Jurkat, Clone E6-1 (cell line): ENCODE measurements at places on chromosomes 2 and 18.

- no peak for DNase-seq
Measured at GRCh38 chr18:77147418-77147852, 14.9 kb upstream of the MBP start.

- no peak for DNase-seq
Measured at GRCh38 chr2:106956879-106957278, 70.9 kb upstream of the ST6GAL2 start.

DNA sequence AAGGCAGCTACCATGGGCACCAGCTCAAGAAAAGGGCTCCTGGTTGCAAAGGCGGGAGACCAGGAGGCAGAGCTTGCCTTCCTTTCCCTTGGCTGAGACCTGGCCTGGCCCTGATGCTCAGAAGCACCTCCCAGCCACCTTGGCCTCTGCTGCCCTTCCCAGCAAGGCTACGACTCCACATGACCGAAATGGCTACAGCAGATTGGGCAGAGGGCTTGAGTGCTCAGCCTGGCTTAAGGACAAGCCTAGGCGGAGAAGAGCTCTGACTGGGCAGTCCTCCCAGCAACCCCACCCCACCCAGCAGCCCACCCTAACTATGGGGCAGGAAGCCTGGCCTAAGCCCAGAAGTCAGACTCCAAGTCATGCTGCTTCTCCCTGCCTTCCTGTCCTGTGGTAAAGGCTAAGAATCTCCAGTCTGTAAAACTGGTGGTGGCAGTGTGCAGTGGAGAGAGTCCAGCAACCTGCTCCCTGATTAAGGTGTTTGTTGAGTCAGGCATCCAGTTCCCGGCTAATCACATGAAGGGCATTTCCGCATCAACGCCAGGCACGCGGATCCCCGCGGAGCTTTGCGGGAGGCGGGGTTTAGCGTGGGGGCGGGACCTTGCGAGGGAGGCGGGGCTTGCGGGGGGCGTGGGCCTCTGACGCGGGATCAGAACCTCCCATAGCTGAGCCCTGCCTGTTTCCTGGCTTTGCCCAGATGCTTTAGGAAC is 256.0 kb downstream of the BCL11A start:
- no peak for DNase-seq

DNA sequence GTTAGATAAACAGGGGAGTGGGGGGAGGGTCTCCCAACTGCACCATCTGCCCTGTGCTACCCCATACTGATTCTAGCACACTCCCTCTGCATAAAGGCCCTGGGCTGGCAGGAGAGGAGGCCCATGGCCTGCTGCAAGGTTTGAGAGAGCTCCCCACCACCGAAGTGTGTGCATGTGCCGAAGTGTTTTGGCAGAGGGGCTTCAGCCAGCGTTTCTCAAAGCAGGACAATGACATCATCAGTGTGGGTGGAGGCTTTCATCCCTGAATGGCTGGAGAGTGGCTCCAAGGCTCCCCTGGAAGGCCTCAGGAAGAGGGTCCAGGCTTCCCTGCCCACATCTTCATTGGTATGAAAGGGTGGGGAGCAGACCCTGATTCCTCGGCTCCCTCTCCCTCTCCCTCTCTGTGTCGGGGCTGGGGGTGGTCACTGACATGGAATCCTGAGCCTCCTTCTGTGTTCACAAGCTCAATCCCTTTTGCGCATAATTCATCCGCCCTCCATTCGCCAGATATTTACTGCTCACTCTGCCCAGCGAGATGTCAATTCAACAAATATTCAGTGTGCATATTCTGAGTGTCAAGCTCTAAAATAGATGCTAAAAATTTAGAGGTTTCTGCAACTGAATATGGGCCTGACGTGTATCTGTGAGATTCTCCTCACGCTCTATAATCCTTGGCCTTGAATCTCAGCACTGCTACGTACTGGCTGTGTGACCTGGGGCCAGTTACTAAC is 122.1 kb downstream of the CELF4 start:
- DNase-seq = no peak

GRCh38 chr2:156352911-156353310 is 20.4 kb upstream of the NR4A2 start:
- DNase-seq = no peak

- no peak for DNase-seq
Measured at GRCh38 chr2:112290088-112290487, 14.7 kb downstream of the ZC3H6 start.
